ENCODE measurements at places on chromosomes 7 and 10. TPM values are rescaled to one million over a fixed set of nuclear protein-coding genes. Genes with fewer than 3 reads are reported as not detected.

DNA sequence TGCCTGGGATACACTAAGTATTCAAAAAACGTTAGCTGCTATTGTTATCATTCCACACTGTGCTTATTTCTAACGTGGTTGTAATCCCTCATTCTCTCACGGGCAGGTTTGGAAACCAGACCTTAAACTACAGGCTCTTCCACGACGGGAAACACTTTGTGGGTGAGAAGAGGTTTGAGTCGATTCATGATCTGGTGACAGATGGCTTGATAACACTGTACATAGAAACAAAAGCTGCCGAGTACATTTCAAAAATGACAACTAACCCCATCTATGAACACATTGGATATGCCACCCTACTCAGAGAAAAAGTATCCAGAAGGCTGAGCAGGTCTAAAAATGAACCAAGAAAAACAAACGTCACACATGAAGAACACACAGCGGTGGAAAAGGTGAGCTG, 163.2 kb upstream of the PRR15 start:
- DNase-seq: no peak

- no peak for DNase-seq
These were observed 769.3 kb downstream of the KCNMA1 start for GRCh38 chr10:76868098-76868977.

DNA sequence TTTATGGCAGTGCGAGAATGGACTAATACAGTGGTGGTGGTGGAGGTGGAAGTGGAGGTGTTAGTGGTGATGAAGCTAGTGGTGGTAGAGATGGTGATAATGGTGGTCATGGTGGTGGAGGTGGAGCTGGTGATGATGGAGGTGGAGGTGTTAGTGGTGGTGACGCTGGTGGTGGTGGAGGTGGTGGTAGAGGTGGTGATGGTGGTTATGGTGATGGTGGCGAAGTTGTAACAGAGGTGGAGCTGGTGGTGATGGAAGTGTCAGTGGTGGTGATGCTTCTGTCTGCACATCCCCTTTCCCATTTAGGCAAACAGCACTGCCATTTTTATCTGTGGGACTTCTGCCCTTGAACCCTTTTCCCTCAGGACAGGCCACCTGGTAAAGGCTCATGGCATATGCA, 7.4 kb upstream of the PTPRN2 start:
- no peak for DNase-seq

SMKR1 gene
- 0.26 TPM for polyA plus RNA-seq

DNA sequence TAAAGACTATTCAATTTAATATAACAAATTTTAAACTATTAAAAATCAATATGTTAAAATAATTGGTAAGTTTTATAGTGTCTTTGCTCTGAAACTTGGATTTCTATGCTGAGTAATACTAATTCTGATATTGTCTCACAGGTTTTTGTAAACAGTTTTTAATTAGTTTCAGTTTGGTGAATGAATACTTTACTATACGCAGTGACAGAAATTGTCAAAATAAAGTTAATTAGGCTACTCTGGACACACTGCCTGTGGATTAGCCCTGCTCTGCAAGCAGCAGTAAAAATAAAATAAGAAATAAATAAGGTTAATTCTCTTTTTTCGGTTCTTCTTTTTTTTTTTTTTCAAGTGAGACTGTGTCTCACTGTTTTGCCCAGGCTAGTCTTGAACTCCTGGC, 105.3 kb downstream of the ANKRD61 start:
- no peak for DNase-seq

HOXA3 gene
- not detected for polyA plus RNA-seq

DNA sequence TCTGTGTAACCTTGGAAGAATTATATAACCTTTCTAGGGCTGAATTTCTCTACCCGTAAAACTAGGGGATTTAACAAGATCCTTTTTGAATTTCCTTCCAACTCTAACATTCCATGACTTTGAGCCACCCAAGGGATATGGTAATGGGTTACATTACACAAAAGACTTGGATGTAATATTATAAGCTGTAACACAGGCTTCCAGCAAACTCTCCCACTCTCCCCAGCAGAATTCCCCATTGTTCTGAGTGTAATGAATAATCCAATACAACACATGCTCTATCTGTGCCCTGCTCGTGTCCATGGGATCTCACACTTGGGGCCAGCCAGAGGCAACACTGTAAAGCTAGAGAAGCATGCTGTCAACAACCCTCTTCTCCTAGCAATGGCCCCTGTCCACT, 790.6 kb upstream of the AUTS2 start:
- no peak for DNase-seq

TUBAL3 gene
- not detected for polyA plus RNA-seq

DNA sequence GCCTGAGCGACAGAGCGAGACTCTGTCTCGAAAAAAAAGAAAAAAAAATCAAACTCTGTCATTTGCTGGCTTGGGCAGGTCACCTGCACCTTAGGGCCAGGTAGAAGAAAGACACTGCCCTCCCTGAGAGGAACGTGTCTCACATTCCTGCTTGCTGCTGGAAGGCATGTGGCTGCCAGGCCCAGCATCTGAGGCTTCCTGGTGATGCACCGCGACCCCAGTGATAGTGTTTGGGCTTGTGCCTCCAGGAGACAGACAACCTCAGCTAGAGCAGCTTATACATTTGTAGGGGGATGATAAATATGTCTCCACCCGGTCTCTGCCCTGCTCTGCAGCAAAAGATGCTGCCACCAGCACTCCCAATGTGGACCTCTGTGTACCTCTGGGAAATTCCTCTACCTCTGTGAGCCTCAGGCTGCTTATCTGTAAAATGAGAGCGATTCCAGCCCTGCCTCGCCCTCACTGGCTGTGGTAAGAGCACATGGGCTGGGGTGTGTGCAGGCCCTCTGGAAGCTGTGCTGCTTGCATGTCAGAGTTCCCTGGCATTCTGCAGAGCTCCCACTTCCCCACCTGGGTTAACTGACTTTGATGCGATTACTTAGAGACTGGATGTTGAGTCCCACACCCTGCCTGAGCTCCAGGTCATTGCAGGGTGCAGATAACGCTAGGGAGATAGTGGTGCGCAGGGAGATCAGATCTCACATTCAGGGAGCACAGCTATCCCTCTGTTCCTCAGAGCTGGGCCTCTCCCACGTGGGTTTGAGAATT, 19.9 kb downstream of the SLC29A3 start:
- DNase-seq: no peak

- DNase-seq: no peak
These were observed 116.1 kb downstream of the CLEC2L start for GRCh38 chr7:139639563-139639962.

MARVELD1 gene
- not detected for polyA plus RNA-seq

GPR37 gene
- not detected for polyA plus RNA-seq

DNA sequence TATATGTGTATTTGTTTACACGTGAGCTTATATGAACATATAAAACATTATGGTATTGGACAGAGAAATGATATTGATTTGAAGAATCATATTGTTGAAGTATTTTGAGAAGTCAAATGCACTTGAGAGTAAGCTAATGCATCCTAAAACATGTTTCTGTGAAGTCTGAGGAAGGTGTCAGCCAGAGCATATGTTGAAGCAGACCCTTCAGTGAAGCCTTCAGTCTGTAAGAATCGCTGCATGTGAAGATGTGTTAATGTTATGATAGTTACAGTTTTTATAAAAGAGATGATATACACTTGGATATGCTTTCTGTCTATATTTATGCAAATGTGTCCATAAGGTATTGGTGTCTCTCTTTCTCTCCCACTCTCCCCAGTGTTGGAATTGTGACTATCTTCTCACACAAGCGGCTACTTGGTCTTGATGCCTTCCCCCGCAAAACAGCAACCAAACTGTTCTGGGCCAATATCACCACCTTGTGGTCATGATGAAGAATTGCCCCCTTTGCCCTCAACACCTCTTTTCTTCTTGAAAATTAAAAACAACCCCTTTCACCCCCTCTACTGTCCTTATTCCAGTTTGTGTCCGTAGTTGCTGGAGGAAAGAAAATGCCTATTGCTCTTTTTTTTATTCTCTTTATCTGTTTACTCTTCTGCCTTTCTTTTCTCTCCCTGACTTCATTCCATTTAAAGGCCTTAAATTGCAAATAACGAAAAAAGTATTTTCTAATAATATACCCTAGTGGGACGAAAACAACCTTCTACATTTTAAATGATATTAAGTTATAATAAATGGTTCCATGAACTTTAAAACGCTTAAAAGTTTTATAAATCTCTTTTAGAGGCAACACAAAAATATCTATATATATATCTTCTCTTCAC, 64.9 kb downstream of the IKZF1 start:
- DNase-seq: peak; percentile 35

NPY4R2 gene
- polyA plus RNA-seq: not detected

DNA sequence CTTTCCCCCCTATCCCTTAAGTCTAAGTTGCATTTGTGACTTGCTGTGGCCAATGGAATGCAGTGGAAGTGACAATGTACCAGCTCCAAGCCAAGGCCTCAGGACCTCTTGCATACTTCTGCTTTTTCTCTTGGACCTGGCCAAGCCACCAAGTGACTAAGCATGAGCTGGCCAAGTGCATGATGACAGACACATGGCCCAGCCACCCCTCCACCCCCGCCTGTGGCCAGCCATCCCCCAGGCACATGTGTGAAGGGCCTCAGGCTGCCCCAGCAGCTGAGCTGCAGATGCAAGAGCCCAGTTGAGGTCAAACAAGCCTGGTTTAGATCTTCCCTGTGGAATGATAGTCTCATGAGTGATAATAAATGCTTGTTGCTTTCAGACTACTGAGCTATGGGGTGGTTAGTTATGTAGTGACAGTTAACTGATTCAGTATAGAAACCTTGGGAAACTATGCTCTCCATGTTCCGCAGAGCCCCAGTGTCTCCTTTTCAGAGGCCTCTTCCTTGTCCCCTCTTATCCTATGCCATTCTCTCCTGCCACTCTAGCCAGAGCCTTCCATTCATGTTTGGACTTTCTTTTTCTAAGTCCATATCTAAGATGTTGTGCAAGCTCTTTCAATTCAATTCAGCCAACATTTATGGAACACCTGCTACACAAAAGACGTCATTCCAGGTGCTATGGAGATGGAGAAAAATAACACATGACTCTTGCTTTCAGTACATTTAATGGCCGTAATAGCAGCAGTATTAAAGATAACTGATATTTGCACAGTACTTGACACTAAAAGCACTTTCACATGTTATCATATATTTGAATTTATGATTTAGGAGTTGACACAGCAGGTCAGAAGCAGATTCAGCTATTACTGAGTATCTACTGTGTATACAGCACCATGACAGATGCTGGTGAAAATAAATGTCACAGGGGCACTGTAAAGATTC, 55.5 kb upstream of the LOXL4 start:
- no peak for DNase-seq

GRCh38 chr7:46786221-46786954, 795.5 kb downstream of the TNS3 start:
- no peak for DNase-seq

DNA sequence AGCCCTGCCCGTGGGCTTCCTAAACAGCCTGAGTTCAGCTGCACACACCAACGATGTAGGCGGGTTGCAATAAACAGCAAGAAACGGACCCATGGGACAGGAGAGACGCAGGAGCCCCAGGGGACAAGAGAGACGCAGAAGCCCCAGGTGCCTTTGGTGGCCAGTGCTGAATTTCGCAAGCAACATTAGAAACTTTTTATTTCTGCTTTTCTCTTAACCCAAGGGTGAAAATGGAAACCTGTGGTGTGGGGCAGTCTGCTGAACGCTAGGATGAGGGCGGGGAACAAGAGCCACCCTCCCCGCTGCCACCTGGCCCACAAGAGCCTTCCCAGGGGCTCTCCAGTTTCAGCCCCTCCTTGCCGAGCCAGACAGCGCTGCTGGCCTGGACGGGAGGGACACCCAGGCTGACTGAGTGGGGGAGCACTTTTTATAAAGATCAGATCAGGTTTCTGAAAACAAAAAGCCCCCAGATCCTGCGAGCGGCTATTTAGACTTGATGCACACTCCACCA, 20.0 kb upstream of the GPR146 start:
- no peak for DNase-seq

Measured in CD4-positive, CD25-positive, alpha-beta regulatory T cell (primary cell).